ENCODE measurements at places on chromosomes 4 and X. TPM values are rescaled to one million over a fixed set of nuclear protein-coding genes. Genes with fewer than 3 reads are reported as not detected.

Gene BEND4
- total RNA-seq = not detected

Gene HS6ST2
- total RNA-seq = 39.1 TPM

Gene PNMA6F
- not detected for total RNA-seq

Gene ZNF595
- 13.1 TPM for total RNA-seq

Gene IL15
- 4.6 TPM for total RNA-seq

Gene FAM149A
- total RNA-seq = 0.46 TPM

Gene CENPE
- 22.4 TPM for total RNA-seq

Gene LARP7
- 54.9 TPM for total RNA-seq

Gene AKAP14
- total RNA-seq = not detected

Gene HERC5
- 3.0 TPM for total RNA-seq

Gene MAGEA9B
- total RNA-seq = 0.12 TPM

Gene IL2RG
- not detected for total RNA-seq

Gene NSUN7
- total RNA-seq = not detected

Gene TSPAN7
- total RNA-seq = 77.5 TPM

Gene CACNA1F
- total RNA-seq = 0.05 TPM

Gene TMEM150C
- 0.26 TPM for total RNA-seq

Gene EPHA5
- total RNA-seq = 21.5 TPM

Gene SMIM31
- total RNA-seq = 0.10 TPM

Gene ERVMER34-1
- total RNA-seq = 3.2 TPM

Gene ATP1B4
- not detected for total RNA-seq

Gene NAA11
- total RNA-seq = not detected

Gene L1CAM
- 29.9 TPM for total RNA-seq

Gene FAM53A
- 1.3 TPM for total RNA-seq

Gene IL21
- total RNA-seq = not detected

Gene TASL
- total RNA-seq = not detected

Gene TEX13B
- total RNA-seq = not detected

Gene GIMD1
- not detected for total RNA-seq

Gene RGN
- not detected for total RNA-seq

Gene SMIM10
- total RNA-seq = 3.2 TPM

Gene NAP1L3
- total RNA-seq = 5.3 TPM

Gene ADGRG2
- total RNA-seq = 18.2 TPM

Gene SRPK3
- total RNA-seq = 0.12 TPM

Gene SNX12
- 56.0 TPM for total RNA-seq

Gene MAGEA8
- not detected for total RNA-seq

Data from NCI-H460 (cell line).